Motor neuron (in vitro differentiated cells): ENCODE measurements at places on chromosomes 6 and 20. TPM values are rescaled to one million over a fixed set of nuclear protein-coding genes. Genes with fewer than 3 reads are reported as not detected.
A peak's percentile ranks its signal among the peaks of the same experiment; 100 is the strongest.

DNA sequence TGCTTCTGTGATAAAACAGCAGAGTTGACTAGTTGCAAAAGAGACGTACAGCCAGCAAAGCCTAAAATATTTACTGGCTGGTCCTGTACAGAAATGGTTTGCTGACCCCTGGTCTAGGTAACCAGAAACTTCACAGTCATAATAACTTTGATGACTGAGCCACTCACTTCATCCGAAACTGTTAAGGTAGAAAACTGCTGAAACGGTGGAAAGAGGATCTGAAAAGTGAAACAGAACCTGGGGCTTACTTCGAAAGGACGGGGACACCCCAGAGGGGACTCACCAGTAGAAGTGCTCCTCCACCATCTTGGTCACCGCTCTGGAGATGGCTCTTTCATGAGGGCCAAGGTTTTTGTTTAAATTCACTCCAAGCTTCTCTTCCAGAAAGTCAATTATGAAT lies 16.4 kb downstream of the FAXC start:
- no peak for ATAC-seq

GRCh38 chr6:44498436-44498835 lies 110.9 kb downstream of the CDC5L start:
- ATAC-seq = no peak

- no peak for ATAC-seq
Measured at GRCh38 chr20:24736131-24736843, 212.8 kb upstream of the CST7 start.

GRCh38 chr6:158468666-158469065 lies 91.2 kb upstream of the TMEM181 start:
- ATAC-seq = no peak

DNA sequence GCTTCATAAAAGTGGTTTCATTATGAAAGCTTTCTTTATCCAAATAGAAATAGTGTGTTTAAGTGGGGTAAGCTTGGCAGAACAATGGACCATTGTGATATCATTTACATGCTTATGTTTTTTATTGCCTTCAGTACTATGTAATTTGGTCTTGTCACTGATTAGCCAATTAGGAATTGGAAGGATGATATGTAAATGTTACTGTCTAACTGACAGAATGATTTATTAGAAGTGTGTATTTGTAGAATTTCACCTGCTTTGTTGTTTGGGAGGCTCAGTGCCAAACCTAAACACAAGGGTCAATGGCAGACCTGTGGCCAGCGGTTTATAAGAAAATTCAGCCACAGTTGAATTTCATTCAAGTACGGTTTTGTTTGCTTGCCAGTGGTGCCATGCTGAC lies 39.0 kb downstream of the AIG1 start:
- no peak for ATAC-seq

DNA sequence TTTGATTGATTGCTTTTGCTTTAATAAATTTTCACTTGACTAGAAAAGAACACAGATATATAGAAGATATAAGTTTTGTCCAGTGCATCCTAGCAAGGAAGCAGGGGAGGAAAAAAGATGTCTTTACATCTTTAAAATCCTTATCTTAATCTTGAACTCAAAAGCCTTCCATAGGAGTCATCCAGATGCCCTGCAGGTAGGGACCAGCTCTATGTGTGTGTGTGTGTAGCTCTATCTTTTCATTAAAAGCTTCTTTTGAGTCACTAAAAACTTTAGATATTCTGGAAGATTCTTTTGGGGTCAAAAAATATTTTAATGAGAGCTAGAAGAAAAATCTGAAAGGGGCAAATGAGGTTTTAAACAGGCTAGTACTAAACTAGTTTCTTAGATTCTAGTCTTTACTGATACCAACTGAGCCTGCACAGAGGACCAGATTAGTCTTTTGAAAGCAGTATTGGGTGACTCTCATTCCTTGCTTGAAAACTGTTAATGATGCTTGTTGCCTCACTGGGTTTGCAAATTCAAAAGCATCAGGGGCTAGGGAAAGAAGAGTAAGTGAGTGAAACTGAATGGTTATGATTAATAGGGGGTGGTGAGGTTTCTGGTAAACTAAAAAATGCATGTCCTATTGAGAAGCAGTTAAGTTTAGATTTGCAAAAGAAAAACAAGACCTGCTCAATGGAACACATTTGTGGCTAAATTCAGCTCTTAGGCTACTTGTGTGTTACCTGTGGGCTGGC lies 40.6 kb upstream of the JAG1 start:
- ATAC-seq = peak; percentile 68

GRCh38 chr6:134443009-134443408 lies 125.1 kb upstream of the SGK1 start:
- ATAC-seq = no peak

GRCh38 chr6:108074359-108075144 lies at the start of gene OSTM1:
Gene OSTM1 (minus strand): TSS chr6:108074741. CDS start chr6:108074651, 90 bp downstream.
- ATAC-seq = peak; percentile 95

DNA sequence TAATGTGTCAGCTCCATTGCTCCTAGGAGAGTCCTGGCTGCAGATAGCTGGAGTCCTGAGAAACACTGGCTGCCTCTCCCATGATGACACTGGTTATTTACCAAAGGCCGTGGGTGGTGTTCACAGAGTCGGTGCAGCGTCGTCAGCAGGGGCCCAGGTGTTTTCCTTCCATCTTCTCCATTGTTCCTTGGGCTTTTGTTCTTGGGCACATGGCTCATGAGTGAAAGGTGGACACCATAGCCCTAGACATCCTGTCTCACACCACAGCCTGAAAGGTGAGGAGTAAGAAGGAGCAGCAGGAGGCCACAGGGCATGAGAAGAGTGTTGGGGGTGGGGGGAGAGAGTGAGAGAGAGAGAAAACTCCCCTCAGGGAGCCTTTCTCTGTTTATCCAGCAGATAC lies 9.1 kb downstream of the CST5 start:
- no peak for ATAC-seq

GRCh38 chr6:11007715-11008608 lies 36.1 kb downstream of the ELOVL2 start:
- ATAC-seq = no peak

DNA sequence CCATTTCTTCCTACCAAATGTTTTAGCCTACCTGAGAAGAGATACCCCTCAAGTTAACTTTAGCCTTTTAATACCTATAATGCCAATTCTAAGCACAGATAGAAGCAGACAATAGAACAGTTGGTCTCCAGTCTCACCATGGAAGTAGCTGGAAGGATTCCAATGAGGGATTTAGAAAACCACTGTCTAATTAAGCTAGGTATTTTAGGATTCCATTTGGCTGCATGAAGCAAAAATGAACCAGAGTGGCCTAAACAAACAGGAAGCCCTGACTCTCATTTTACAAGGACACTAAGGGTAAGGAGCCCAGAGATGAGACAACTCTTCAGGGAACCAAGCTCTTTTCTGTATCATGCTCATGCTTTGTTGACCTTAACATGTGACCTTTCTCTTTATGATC lies 199.2 kb downstream of the ALDH8A1 start:
- ATAC-seq = no peak

- no peak for ATAC-seq
Measured at GRCh38 chr6:88599571-88599970, 363.8 kb downstream of the RNGTT start.

DNA sequence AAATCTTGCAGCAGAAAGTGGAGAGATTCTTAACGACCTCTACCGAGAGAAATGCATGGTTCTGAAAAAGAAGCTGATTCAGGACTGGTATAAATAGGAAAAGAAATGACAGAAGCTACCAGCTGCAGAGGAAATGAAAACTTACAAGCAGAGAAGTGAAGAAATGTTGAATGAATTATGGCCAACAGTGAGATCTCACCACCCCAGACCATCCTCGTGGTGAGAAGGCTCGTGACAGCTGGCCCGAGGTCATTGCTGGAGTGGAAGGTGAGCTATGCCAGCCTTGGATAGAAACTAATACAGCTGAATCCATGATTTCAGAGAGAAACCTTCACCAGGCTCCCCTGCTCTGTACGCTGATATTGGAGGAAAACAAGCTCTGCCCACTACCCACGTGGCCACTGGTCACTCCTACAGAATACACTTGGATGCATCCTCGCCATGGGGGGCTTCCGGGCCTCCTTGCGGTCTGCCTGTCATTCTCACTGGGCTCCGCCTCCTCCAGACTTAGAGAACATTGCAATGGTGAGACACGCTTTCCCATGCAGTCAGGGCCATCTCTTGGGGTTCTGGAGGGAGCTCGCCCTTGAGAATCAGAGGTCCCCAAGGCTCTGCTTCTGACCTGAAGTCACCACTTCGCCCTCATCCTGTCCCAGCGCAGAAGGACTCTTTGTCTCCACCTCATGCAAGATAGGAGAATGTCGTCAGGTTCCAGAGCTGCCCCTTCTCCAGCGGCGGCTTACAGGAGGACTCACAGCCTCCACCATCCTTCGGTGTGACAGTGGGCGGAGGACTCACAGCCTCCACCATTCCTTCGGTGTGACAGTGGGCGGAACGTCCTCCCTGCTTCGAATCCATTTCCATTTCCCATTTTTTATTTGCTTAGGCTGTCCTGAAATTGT lies 10.6 kb upstream of the TUBB2B start:
- ATAC-seq = peak; percentile 24

GRCh38 chr6:36546308-36546919 lies 865 bp downstream of the STK38 start:
- ATAC-seq = no peak

- ATAC-seq = no peak
Measured at GRCh38 chr6:90249458-90249857, 47.2 kb downstream of the BACH2 start.

DNA sequence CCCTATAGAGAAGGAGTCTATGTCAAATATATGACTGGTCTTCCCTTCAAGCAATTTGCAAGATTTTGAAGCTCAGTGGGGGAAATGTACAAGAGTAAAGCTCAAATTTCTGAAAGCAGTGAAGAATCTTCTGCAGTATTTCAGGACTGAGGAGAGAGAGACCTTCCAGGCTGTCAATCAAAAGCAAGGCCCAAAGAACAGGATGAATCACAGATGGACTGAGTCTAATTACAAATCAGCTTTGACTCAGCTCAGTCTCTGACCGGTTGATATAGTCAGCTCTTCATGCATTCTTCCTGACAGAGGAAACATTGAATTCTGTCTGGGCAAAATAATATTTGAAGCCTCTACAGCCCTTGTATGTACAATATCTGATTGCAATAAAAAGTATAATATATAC lies 7.7 kb upstream of the HTR1B start:
- ATAC-seq = no peak

DNA sequence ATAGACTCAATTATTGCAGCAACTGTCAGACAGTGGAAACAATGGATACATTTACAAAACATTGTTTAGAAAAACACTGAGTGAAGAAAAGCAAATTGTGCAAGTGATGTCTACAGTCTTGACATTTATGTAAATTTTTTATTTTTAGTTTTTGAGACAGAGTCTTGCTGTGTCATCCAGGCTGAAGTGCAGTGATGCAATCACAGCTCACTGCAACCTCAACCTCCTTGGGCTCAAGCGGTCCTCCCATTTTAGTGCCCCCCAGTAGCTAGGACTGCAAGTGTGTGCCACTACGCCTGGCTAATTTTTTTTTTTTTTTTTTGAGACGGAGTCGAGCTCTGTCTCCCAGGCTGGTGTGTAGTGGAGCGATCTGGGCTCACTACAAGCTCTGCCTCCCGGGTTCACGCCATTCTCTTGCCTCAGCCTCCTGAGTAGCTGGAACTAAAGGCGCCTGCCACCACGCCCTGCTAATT lies 9.7 kb downstream of the CNBD2 start:
- peak; percentile 62 for ATAC-seq

DNA sequence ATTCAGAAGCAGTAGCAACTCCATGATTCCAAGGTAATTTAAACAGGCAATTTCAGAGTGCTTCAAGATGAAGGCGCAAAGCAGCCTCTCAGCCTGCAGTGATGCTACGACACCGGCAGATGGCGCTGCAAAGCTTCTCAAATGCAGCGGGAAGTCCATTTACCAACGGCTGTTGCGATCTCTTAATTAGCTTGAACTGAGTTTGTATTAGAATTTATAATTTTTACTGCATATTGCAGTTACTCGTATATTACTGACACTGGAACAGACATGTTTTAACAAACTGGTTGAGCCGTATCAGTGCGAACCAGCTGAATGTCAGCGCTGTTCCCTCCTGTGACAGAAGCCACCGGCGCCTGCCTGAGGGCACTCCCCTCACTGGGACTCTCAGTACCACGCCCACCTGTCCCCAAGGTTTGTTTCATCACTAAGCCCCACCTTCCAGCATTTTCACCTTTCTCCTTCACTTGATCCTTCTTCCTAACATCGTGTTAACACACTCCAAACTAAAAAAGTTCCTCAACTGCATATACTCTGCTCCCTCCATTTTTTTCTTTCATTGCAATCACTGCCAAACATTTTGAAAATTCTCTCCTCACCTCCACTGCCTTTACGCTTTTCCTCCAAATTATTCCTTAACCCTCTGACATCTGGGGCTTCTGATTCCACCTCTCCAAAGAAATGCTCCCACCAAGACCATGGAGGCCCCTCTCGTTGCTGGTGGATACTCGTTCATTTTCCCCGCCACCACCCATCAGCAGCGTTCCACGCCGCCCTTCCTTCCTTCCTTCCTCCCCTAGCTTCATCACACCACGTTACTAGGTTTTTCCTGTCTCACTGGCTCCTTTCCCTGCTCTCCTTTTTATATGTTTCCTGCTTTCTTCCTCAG lies 14.5 kb downstream of the GNL1 start:
- peak; percentile 75 for ATAC-seq

GRCh38 chr6:28711788-28712341 lies 186.2 kb downstream of the GPX5 start:
- ATAC-seq = no peak

DNA sequence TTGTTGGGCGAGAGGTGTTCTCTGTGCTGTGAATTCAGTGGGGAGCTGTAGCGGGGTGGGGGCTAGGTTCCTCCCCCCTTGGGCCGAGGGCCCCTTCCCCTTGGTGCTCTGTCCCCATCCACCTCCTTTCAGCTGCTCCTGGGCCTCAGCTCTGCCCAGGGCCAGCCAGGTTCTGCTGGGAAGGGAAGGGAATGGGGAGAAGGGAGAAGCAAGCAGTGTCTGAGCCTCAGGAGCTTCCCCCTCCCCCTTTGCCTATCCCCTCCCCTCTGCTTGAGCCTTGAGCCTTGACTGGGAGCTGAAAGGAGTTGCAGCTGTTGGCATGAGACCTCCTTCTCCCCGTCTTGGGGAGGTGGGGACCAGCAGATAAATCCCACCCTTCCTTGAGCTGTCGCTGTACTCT lies 576 bp upstream of the RRP36 start:
- peak; percentile 15 for ATAC-seq

Gene SLC22A2
- total RNA-seq = not detected in 2 replicates

Gene FKBP1C
- 0.73 and 0.76 TPM in 2 replicates for total RNA-seq

Gene OR10C1
- 1.2 TPM in 1 of 2 replicates, not detected in the other for total RNA-seq

Gene PRRT1
- 0.50 and 1.0 TPM in 2 replicates for total RNA-seq

Gene OR2B6
- total RNA-seq = not detected in 2 replicates

Gene PTK6
- total RNA-seq = 0.46 and 0.71 TPM in 2 replicates

Gene SLCO4A1
- 0.55 and 1.0 TPM in 2 replicates for total RNA-seq

Gene SLC24A3
- 12.7 and 13.3 TPM in 2 replicates for total RNA-seq

Gene RBM24
- total RNA-seq = 5.9 and 6.6 TPM in 2 replicates

Gene SLC35D3
- total RNA-seq = 0.16 TPM in 1 of 2 replicates, not detected in the other

Gene RAD21L1
- total RNA-seq = not detected in 2 replicates

Gene C20orf144
- total RNA-seq = 2.2 and 2.6 TPM in 2 replicates

Gene SNAP25
- total RNA-seq = 0.16 and 0.20 TPM in 2 replicates

Gene PACRG
- total RNA-seq = 10.4 and 11.9 TPM in 2 replicates

Gene SYNE1
- total RNA-seq = 13.2 and 13.6 TPM in 2 replicates

Gene ATP9A
- 82.0 and 83.3 TPM in 2 replicates for total RNA-seq

Gene PNPLA1
- total RNA-seq = 0.07 TPM in 1 of 2 replicates, not detected in the other
